ENCODE measurements at places on chromosomes 6 and 20. TPM values are rescaled to one million over a fixed set of nuclear protein-coding genes. Genes with fewer than 3 reads are reported as not detected.

UNC5CL gene
- total RNA-seq, result 1.1 TPM

SIRPG gene
- total RNA-seq, result not detected

TRAPPC3L gene
- not detected for total RNA-seq

PDE10A gene
- total RNA-seq, result 13.8 TPM

MYCT1 gene
- 0.16 TPM for total RNA-seq

EDN1 gene
- total RNA-seq, result 30.0 TPM

SLA2 gene
- total RNA-seq, result not detected

TBX18 gene
- total RNA-seq, result 2.5 TPM

IL17A gene
- total RNA-seq, result not detected

NPEPL1 gene
- total RNA-seq, result 22.0 TPM

MCCD1 gene
- not detected for total RNA-seq

ERVFRD-1 gene
- not detected for total RNA-seq

INSM1 gene
- not detected for total RNA-seq

GINS1 gene
- total RNA-seq, result 22.7 TPM

SRMS gene
- total RNA-seq, result not detected

ANKRD66 gene
- total RNA-seq, result not detected

PROKR2 gene
- total RNA-seq, result not detected
